Breast epithelium (tissue), 4 donors: ENCODE measurements at places on chromosomes 16 and 17.

DNA sequence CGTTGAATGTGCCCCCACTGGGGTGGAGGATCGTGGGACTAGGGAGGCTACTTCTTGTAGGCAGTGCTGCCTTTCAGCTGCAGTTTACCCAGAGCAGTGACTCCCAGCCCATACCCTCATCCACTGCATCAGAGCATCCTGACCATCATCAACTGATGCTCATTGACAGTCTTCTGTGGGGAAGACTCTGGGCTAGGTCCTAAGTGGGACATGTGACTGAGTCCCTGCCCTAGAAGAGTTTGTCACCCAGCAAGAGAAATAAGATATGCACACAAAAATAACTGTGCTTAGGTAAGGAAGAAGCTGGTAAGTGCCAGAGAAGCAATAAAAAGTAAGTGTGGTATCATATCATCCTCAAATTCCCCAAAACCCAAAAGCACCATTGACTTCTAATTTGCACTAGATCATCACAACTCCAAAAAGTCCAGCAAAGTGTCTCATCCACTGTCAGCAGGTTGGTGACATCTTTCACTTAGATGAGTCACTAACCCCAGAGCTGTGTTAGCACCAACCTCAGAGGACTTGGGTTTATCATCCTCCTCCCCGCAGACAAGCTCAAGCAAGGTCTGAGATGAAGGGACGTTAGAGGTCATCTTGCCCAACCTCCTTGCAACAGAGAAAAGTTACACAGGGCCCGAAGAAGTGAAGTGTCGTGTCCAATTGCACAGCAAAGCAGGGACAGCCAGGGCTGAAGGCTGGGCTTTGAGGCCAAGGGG, 99.0 kb downstream of the CCDC182 start:
- no peak for DNase-seq

- no peak for DNase-seq
Observed at GRCh38 chr17:67784364-67785121, 40.8 kb upstream of the BPTF start.

DNA sequence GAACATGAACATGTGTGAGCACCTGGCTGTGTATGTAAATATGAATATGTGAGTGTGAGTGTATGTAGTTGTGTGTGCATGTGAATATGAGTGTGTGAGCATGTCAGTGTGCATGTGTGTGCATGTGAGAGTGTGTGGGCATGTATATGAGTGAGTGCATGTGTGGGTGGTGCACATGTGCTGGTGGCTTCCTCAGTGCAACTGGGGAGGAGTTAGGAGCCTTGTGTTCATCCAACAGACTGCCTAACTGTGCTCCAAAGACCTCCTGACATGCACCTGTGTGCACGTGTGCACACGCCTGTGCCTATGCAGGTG, 1.4 kb downstream of the TMEM235 start:
- no peak for DNase-seq

DNA sequence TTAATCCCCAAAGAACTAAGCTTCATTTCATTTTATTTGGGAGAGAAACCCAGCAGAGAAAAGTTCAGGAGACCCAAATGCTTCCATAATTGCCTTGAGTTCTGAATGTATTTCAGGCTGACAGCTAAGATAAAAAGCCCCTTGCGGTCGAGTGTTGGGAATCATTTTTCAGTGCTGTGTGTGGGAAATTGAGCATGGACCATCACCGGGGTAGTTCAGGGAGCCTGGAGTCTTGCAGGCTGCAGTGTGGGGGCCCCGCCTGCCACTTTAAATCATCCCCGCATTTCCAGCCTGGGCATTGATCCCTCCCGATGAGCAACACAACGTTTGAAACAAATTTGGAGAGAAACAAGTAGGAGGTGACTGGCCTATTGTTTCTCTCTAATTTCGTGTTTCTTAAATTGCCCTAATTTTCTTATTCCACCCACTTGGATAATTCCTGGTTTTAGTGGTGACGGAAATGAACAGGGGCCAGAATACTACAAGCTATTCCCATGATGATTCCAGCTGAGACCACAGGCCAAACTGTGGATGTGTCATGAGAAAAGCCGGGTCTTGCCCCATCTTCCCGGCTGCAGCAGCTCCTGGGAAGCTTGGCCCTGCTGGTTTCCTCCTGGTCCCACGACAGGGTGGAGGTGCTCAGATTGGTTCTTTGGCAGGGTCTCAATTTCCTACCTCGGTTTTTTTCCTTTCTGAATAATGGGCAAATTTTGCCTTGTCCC, 75.1 kb downstream of the FOXL1 start:
- no peak for DNase-seq

GRCh38 chr17:14641117-14641516, 340.2 kb downstream of the HS3ST3B1 start:
- DNase-seq: no peak

- no peak for DNase-seq
Observed at GRCh38 chr16:87276091-87276701, 41.0 kb downstream of the C16orf95 start.

DNA sequence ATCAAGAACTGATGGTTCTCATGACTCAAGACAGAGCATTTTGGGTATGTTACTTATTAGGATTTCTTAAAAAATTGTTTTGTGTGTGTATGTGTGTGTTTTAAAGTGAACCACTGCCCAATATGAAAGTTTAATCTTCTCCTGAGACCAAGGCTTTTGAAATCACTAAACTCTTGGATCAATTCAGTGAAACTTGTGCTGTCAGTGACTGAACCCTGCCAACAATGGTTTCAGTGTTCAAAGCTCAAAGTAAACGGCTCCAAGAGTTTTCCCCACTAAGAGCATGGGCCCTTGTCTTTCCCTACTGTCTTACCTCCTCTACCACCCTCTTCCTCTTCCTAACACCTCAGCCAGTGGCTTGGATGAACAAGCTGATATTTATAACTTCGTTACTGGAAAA, 22.0 kb downstream of the NFE2L1 start:
- DNase-seq: no peak

DNA sequence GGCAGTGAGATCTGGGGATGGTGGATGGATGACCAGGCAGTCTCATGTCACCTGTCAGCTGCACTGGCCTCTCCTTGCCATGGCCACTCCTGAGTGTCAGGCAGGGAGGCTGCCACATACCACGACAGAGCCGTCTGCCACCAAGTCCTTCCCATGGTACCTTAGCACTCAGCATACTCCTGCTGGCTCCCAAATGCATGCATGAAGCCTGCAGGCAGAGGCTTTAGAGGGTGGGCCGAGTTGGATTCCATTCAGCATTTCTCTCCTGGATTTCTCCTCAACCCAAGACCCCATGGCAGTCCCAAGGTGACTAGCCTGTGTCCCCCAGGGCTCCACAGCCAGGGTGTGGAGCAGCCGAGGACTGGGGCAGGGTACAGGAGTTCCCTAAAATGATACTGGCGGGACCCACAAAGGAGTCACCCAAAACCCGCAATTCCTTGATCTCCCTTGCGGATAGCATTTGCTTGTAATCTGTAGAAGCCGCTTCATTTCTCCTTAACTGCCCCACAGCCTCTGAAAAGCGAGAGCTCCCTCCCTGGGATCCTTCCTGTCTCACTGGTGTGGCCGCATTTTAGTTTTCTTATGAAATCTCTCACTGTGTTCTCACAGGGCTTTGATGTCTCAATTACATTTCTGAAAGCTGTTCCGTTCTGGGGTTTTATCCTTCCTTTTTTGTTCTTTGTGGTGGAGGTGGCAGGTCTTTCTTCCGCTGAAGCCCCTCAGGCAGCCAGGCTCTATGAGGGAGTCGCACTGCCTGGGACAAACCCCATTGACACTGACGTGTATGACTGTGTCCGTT, 141.4 kb downstream of the SOCS1 start:
- DNase-seq: no peak

GRCh38 chr17:56939869-56940484, 20.9 kb downstream of the COIL start:
- no peak for DNase-seq

DNA sequence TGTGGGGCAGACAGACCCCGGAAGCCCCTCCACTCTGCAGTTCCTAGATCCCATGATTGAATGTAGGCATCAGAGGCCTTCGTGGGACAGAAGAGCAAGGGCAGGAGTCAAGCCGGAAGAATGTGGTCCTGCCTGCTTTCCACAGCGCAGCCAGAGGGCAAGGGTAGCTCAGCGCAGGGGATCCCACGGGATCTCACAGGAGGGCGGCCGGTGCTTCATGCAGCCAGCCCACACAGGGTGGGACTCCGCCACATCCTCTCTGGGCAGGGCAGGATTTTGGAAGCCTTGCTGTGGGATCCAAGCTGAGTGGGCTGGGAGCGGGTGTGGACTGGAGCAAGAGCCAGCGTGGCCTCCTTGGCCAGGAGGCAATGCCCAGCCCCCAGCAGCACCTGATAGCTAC, 13.0 kb downstream of the KATNB1 start:
- no peak for DNase-seq

DNA sequence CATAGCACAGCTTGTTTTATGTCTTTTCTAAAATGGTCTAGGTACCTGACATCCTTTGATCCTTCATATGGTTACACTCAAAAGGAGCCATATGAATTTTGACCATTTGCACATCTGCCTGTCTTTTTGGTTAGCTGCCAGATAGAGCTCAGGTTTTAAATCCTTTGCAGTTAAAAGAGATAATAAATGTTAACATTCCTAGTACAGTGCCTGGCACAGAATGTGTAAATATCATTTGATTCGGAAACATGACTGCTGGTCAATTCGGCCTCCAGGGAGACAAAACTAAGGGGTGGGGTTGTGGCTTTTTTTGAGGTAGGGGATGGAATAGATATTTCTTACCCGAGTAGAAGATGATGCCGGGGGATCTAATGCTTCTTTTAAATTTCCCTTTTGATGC, 64.2 kb downstream of the FTO start:
- no peak for DNase-seq

- no peak for DNase-seq
Observed at GRCh38 chr16:49468611-49469310, 95.2 kb downstream of the C16orf78 start.

- no peak for DNase-seq
Observed at GRCh38 chr16:15985144-15985543, 35.7 kb downstream of the ABCC1 start.

GRCh38 chr17:78142119-78142861, 3.9 kb upstream of the C17orf99 start:
- DNase-seq: peak; percentile 89

- peak; percentile 87 for DNase-seq
Observed at GRCh38 chr17:794876-795275, 12.7 kb downstream of the MRM3 start.
